ENCODE measurements at places on chromosomes 11 and 22. TPM values are rescaled to one million over a fixed set of nuclear protein-coding genes. Genes with fewer than 3 reads are reported as not detected.

OR4D10 gene
- not detected for total RNA-seq

- no peak overlapping the region for H3K4me3 ChIP-seq
- no peaks in the 10 kb centered on the region for H3K36me3 ChIP-seq
- peak; percentile 37 for DNase-seq
- no peaks in the 10 kb centered on the region for H3K4me1 ChIP-seq
- no peak overlapping the region for H3K27ac ChIP-seq
Measured at GRCh38 chr11:32792948-32793475, 1.4 kb downstream of the CCDC73 start.

IGSF9B gene
- 30.0 TPM for total RNA-seq

DNA sequence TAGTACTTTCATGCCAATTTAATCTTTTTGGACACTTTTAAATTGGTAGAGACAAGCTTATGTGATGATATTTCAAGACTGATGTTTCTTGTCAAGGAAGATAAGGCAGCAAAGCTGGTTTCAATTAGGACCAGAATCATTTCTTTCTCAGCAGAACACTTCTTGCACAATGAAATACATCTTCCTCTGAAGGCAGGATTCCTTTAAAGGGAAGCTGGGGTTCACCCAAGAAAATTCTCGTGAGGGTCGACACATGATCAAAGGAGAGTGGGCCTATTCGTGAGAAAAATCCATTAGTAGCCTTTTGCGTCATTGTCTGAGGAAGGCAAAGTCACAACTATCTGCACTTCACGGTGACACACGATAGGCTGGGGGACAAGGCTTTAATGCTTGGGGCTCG, 17.6 kb downstream of the TTC12 start:
- H3K27me3 ChIP-seq = no peaks in the 10 kb centered on the region
- no peak for DNase-seq
- H3K4me1 ChIP-seq = no peaks in the 10 kb centered on the region

GRCh38 chr22:32637951-32638350, 163.3 kb downstream of the FBXO7 start:
- no peaks in the 10 kb centered on the region for H3K4me1 ChIP-seq
- no peaks in the 10 kb centered on the region for H3K27me3 ChIP-seq
- H3K27ac ChIP-seq = no peak overlapping the region
- DNase-seq = no peak
- no peaks in the 10 kb centered on the region for H3K36me3 ChIP-seq

MRGPRX4 gene
- not detected for total RNA-seq

OR8D4 gene
- total RNA-seq = not detected

DNA sequence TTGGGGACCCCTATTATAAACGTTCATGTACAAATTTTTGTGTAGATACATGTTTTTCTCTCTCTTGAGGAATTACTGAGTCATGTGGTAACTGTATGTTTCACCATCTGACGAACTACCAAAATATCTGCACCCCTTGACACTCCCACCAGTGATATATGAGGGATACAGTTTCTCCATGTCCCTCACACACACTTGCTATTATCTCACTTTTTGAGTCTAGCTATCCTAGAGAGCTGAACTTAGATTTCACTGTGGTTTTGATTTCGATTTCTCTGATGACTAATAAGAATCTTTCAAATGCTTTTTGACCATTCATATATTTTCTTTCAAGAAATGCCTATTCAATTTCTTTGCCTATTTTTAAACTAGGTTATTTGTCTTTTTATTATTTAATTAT, 200.2 kb downstream of the PGR start:
- H3K27ac ChIP-seq = no peak overlapping the region
- H3K4me3 ChIP-seq = no peak overlapping the region
- H3K4me1 ChIP-seq = no peaks in the 10 kb centered on the region
- no peaks in the 10 kb centered on the region for H3K27me3 ChIP-seq

GRCh38 chr11:105100981-105101630, 38.5 kb downstream of the CARD18 start:
- no peaks in the 10 kb centered on the region for H3K4me1 ChIP-seq
- no peak for DNase-seq
- no peak overlapping the region for H3K4me3 ChIP-seq
- H3K27ac ChIP-seq = no peak overlapping the region

NXPE2 gene
- total RNA-seq = not detected

CCDC73 gene
- not detected for total RNA-seq

All from heart left ventricle (tissue), 16 donors.